ENCODE measurements at places on chromosomes 7 and 10.

DNA sequence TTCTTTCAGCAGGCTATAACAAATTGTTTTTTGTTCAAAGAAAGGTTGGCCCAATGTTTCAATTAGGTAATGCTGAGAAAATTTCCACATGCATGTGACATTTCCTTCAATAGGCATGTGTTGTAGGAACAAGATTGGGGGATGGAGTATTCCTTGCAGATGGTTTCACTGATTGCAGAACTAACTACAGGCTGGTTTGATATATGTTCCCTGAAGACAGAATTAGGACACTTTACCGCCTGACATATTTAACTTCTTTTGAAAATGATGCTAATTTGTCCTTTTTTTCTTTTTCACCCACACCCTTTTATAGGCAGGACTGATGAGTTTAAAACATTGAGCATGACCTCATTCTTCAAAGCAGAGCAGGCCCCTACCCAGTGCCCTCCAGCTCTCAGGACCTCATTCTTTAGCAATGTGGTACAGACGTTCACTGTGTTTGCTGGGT lies 163.3 kb downstream of the CPED1 start:
- no peak for DNase-seq

- DNase-seq, result no peak
Observed at GRCh38 chr7:150514748-150515222, at the start of gene GIMAP7. Gene GIMAP7 (plus strand): TSS chr7:150514872. CDS start chr7:150519975, 5,103 bp downstream.

GRCh38 chr10:113454341-113455061 lies 98.4 kb upstream of the HABP2 start:
- DNase-seq, result no peak

DNA sequence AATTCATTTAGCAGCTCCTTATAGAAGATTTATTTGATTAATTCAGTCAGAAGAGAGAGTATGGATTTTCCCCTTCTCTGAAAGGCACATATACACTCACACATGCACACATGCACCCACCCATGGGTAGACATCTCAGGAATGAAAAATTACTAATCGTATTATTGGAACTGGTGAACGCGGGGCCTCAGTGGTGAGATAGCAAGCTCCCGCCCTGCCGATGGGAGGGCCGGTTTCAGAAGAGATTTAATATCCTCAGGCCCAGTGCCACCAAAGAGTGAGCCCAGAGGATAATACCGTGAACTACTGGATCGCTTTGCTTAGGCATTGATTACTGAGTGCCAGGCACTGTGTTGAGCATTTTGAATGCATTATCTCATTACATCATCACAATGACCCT lies 38.0 kb upstream of the EMX2 start:
- no peak for DNase-seq

DNA sequence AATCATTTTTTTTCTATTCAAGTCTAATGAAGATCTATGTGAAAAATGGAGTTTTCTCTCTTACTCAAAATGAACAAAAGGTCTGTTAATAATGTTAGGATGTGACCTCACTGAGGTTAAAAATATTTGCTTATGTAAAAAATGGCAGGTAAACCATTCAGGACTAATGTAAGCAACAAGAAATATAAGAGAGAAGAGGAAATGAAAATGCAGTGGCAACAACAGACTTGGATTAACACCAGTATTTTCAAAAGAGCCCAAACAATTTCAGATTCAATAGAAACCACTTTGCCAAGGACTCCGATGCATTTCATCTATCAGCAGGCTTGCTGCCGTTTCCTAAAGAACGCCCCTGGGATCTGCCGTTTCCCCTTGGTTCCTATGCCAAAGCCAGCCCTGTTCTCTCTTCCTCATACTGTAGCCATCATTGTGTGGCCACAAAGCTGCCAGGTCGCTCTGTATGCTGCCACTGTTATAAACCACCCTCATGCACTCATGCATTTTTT lies 66.4 kb downstream of the MTURN start:
- DNase-seq, result no peak

All from substantia nigra (tissue), 51 donors.